ENCODE measurements at places on chromosomes 7 and 10. TPM values are rescaled to one million over a fixed set of nuclear protein-coding genes. Genes with fewer than 3 reads are reported as not detected.

- no peak for DNase-seq
These were observed 17.0 kb downstream of the KRIT1 start for GRCh38 chr7:92228742-92229141.

DNA sequence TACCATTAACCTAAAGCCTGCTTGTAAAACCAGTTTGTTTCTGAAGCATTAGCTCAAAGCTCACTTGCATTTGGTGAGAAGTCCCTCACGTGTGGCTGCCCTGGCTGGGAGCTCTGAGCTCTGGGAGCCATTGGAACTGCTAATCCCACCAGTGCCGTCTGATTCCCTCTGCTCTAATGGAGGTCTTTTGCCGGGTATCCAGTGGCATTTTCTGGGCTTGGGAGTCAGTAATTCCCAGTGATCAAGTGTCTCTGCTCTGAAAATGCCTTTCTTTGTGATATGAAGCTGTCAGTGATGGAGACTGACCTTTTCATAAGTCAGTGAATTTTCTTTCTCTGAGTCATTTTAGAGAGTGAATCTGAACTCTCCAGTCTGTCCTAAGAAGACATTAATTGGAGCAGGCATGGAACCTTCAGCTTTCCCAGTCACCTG is 36.9 kb upstream of the FAM20C start:
- DNase-seq = no peak

GRCh38 chr7:119344466-119344865 is 928.5 kb upstream of the KCND2 start:
- no peak for DNase-seq

Gene HEPACAM2
- not detected for total RNA-seq

Gene HDAC9
- 16.8 TPM for total RNA-seq

- no peak for DNase-seq
These were observed 5.3 kb downstream of the CYP26C1 start for GRCh38 chr10:93065675-93066543.

DNA sequence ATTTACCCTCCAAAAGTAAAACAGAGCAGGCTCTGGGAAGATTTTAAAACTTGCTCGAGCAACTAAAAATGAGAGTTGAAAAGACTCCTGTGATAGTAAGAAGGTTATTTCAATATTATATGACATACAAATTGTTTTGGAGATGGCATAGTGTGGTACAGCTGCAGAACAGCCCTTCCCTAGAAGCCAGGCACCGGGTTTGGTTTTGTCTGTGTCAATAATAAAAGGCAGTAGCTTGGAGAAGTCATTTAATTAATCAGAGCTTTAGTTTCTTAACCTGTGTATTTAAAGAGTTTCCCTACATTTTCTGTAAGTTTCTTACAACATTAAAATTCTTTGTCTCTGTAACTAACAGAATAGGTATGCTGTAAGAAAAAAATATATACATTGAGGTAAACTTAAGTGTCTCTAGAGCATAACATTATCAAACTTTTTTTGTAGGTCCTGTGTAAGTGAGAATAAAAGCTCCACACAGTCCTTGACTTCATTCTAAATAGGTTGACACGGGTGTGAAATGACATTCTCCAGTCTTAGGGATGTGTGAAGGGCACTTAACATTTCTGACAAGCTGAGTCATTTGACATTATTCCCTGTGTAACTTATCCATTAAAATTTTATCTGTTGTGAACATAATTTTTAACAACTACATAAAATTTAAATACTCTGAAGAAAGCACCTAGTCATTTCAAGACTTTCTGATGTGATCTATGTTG is 425.0 kb upstream of the ETV1 start:
- DNase-seq = no peak

DNA sequence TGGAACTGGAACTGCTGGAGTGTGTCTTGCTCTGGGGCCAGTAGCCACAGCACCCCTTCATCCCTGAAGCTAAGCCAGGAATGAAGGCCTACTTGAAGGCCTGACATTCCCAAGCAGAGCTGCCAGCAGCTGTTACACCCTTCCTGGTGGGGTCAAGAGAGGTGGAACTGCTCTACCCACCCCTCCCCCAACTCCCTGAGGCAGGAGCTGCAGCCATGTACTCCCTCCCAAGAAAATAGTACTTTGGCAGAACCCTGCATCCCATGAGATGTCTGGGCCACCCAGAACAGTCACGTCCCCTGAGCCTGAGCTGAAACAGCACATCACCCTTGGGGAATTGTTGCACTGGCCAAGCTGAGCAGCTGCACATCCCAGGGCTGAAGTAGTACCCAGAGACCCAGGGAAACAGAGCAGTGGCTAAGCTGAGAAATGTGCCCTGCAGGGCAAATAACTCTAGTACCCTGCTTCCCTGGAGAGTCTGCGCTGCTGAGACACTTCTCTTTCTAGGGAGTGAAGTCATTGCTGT is 63.4 kb upstream of the PLA2G12B start:
- peak; percentile 18 for DNase-seq

Gene ARMC3
- total RNA-seq = not detected

DNA sequence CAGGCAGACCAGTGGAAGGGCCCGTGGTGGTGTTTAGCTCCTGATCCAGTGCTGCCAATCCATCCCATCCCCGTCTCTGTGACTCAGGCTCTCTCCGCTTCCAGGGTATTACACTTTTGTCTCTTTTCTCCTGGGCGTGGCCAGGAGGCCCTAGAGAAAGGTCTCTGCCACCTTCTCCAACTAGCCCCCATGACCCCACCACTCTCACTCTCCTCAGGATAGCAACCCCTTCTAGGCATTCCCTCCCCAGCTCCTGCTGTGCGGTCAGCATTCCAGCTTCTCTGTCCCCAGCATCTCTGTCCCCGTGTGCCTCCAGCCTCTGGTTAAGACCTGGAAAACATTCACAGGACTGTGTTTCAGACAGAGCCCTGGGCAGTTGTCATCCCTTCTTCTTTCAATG is 36.2 kb upstream of the R3HCC1L start:
- no peak for DNase-seq
